ENCODE measurements at places on chromosomes 13 and 19. TPM values are rescaled to one million over a fixed set of nuclear protein-coding genes. Genes with fewer than 3 reads are reported as not detected.

The SLC46A3 gene
- total RNA-seq: 16.2 TPM

GRCh38 chr19:17755977-17756670 is 4.8 kb downstream of the FCHO1 start:
- DNase-seq: no peak

DNA sequence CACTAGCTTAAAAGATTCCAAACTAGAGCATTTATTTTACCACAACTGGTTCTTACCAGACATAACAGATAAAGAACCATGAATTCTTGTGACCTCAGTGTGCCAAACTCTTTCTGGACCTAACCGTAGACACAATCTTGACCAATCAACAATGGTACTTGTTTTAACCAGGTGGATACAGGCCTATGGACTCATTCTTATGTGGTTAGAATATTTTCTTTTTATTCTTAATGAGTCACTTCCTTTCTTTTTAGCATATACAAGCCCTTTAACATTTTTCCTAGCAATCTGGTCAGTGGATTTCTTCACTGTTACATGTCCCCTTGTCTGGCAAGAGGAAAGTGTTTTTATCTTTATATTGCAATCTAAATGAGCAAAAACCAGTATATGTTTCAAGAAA is 792.1 kb upstream of the SPRY2 start:
- no peak for DNase-seq

- DNase-seq: no peak
These were observed 72.5 kb upstream of the FBXL3 start for GRCh38 chr13:77099415-77099814.

DNA sequence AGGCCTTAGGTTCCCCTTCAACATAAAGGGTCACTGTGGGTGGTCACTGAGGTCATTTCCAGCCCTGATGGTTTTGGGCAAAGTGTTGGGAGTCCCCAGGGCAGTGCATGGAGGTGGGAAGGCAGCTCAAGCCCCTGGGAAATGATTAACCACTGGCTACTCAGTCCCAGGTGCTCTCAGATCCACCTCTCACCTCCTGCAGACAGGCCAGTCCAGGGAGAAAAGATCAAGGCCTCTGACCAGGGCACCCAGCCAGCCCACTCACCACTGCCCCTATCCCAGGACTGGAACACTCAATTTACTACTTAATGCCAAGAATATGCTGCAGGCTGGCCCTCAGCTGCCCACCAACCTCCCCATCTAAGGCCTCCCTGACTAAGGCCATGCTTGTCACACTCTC is 1307.9 kb downstream of the UQCRFS1 start:
- no peak for DNase-seq

- no peak for DNase-seq
These were observed 30.8 kb downstream of the PIN1 start for GRCh38 chr19:9865732-9866501.

DNA sequence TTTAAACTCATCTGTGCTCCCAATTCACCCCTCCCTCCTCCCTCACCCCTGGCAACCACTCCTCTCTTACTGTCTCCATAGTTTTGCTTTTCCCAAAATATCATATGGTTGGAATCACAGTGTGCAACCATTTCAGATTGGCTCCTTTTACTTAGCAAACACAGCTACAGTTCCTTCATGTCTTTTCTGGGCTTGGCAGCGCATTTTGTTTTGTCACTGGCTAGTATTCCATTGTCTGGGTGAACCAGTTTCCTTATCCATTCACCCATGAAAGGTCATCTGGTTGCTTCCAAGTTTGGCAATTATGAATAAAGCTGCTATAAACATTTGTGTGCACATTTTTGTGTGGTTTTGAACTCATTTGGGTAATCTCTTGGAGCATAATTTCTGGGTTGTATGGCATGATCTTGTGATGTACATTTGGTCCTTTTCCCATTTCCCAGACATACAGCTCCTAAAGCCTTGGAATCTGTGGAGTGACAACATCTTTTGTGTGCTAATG is 23.9 kb upstream of the GAS6 start:
- DNase-seq: no peak

DNA sequence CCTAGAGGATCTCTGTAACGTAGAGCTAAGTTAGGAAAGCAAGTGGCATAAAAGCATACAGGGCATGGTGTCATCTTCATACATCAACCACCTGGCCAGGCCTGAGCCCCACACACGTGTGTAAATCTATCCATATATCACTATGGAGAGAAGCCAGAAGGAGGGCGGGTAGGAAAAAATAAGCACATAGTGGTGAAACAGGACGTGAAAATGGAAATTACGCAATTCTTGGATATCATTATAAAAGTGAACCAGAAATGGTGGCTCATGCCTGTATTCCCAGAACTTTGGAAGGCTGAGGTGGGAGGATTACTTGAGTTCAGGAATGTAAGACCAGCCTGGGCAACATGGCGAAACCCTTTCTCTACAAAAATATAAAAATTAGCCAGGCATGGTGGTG is 43.4 kb downstream of the PDCD5 start:
- DNase-seq: no peak

- DNase-seq: no peak
These were observed 95.4 kb downstream of the RNASEH2B start for GRCh38 chr13:51004918-51005460.

GRCh38 chr13:27956576-27957300 is 12.4 kb downstream of the CDX2 start:
- DNase-seq: no peak

GRCh38 chr13:80633251-80633650 is 292.3 kb upstream of the SPRY2 start:
- no peak for DNase-seq
